ENCODE measurements at places on chromosomes 2 and 18.

- DNase-seq = peak; percentile 13
Observed at GRCh38 chr2:237665713-237666143, 38.3 kb downstream of the LRRFIP1 start.

- no peak for DNase-seq
Observed at GRCh38 chr2:109726379-109727270, 67.5 kb upstream of the RGPD5 start.

DNA sequence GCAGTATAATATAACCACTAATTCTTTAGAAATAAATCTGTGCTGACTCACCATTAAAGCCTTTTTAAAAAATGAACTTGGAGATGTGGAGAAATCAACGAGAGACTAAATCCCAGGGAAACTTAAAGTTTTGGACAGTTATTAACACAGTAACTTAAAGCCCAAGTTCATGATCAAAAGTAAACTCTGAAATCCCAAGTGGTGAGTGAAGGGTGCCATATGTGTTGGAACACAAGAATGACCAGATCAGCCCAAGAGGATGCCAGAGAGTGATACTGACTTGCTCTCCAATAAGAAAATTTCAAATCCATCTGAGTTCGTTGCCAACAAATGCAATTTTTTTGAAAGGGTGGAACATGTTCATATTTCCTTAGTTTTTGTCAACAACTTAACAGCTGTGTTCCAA is 838.1 kb upstream of the ACVR2A start:
- peak; percentile 41 for DNase-seq

DNA sequence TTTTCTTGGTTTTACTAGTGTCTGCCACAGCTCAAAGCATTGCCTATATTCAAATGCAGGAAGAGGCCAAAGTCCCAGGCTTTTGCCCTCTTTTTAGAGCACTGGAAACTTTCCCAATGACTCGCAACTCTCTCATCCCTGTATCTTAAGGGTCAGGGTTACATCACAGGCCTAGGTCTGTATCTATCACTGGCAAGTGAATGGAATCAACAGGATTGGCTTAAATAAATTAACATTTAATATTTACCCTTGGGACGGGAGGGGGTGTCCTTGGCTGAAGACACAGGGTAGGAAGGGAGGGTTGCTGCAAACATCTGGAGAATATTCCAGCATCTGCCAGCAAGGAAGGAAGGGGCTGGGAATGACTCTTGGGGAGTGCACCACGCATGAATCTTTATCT is 242.6 kb downstream of the SLC4A3 start:
- no peak for DNase-seq

DNA sequence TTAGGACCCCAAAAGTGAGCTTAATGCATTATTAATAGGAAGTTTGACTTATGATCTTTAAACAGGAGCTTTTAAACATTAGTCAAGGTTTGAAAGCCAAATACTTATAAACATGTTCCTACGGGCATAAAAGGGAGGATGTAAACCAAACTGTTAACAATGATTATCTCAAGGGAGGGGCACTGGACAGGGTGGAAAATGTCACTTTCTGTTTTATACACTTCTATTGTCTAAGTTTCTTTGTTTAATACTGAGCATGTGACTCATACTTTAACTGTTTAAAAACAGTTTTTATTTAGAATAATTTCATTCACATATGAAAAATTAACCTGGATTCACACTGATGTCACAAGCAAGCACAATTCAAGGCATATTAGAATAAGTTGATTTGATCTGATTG is 18.3 kb upstream of the ITGA6 start:
- DNase-seq = no peak

GRCh38 chr18:63439334-63439733 is 17.1 kb upstream of the VPS4B start:
- peak; percentile 84 for DNase-seq

All from choroid plexus epithelial cell (primary cell).